Substantia nigra (tissue), 51 donors: ENCODE measurements at places on chromosomes 7 and 10.
A peak's percentile ranks its signal among the peaks of the same experiment; 100 is the strongest.

DNA sequence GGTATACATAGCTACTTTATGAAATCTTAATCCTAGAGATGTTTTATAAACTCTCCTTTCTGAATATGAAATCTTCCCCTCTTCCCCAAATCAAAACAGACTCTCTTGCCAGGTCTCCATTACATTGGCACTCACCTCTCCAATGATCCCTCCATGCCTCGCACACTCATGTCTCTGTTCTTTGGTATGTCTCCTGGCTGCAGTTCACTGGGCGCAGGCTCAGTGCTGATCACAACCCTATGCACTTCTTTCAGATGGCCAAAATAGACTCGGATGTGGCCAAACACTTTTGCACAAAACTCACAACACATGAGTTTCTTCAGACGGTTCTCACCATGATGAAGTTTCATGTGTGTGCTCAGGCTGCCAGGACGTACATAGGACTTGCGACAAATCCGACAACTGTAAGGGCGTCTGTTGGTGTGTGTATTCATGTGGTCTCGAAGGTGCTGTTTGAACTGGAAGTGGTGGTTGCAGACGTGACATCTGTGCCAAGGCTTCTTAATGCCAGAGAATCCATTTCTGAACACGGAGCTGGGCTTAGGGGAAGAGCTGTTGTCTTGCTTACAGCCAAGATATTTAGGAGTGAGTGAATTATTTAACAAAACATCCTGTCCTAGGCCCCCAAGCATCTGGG lies 183.2 kb downstream of the ZNF438 start:
- no peak for DNase-seq

GRCh38 chr10:80714566-80714965 lies 176.9 kb downstream of the SH2D4B start:
- DNase-seq = no peak

GRCh38 chr10:72334196-72334824 lies 20.4 kb downstream of the DNAJB12 start:
- DNase-seq = peak; percentile 15

DNA sequence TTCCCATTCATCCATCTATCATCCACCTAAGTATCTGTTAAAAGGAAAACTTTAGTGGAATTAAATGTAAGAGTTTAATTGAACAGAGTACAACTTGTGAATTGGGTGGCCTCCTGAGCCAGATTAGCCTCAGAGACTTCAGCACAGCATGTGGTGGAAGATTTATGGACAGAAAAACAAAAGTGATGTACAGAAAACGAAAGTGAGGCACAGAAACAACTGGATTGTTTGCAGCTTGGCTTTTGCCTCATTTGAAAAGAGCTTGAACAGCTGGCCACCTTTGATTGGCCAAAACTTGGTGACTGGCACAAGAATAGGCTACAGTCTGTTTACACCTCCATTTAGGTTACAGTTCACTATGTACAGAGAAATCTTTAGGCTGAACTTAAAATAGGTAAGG lies 1463.4 kb upstream of the CELF2 start:
- DNase-seq = no peak

DNA sequence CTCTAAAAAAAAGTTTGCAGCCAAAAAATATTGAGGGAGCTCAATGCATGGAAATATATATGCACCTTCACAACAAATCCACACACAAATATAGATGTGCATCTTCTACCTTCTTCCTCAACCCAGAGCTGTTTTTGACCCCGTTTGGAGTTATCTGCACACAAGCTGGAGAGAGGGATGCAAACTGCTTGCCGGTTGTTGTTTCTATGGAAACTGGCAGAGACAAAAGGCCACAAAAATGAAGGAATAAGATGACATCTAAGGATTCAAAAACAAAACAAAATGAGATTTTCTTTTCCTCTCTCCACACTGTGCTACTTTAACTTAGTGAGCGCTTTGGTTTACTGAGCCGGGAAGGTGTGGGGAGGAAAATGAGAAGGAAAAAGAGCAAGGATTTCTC lies 210.2 kb upstream of the AGK start:
- DNase-seq = no peak

DNA sequence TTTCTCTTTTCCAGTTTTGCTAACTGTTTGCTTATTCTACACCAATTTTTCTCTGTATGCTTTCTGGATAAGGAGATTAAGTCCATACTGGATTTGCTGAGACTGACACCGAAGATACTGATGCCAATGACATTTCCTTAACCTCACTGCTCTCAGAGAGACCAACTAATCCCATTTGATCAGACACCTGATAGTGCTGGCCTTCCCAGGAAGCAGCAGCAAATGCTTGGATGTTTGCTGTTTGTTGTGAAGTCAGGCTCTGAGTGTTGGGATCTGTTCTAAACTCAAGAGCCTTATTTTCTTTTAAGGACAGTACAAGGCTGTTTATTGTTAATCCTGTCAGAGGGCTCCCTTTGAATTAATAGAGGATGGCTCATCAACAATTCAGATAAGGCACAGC lies 143.3 kb downstream of the ANK3 start:
- DNase-seq = no peak

GRCh38 chr10:2303169-2303568 lies 565.8 kb upstream of the ADARB2 start:
- DNase-seq = no peak

DNA sequence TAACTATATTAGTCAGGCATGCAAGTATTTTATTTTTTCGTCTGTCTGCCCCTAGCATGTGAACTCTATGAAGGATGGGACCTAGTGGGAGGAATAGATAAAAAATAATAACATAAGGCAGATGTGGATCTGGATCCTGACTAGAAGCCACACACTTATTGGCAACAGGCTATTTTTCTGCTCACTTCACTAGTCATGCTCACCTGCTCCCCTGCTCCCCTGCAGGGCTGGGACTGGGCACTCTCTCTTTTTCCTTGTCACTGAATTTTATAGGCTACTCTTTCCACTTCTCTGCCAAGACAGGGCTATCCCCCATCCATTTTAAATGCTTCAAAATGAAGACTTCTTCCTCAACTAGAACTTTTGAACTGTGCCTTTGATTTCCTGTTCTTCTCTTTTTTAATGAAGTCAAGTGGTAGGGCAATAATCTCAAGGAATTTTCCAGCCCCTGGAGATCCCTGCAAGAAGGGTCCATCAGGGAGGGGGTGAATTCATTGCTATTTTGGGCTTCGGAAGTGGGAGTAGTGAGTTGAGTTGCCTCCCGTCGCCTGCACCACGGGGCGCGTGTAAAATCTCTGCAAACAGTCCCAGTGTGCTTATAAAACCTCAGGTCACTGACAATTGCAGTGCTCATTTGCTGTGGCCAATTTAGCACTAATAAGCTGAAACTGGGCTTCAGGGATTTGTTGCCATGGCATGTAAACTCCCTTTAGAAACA lies 156.7 kb upstream of the NPVF start:
- no peak for DNase-seq

- no peak for DNase-seq
Observed at GRCh38 chr10:129788215-129788614, 175.9 kb downstream of the EBF3 start.

- no peak for DNase-seq
Observed at GRCh38 chr7:101645951-101646350, 16.9 kb upstream of the MYL10 start.

DNA sequence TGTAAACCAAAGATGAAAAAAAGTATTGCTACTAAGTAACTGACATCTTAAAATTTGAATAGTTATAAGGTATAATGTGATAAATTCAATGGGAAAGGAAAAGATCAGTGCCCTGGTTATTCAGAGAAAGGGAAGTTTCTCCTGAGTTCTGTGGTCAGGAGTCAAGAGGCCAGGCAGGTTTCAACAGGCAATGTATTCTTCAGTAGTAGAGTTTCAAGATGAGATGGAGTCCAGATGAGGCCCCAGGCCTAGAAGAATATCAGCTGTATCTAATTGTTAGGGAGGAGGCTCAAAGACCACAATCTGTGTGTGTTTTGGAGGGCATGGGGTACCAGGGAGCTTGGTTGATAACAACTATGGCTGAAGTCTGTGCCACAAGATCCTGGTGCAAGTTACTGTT lies 101.4 kb upstream of the DLX6 start:
- DNase-seq = no peak

GRCh38 chr7:127953423-127954356 lies 77.5 kb downstream of the LRRC4 start:
- DNase-seq = no peak

DNA sequence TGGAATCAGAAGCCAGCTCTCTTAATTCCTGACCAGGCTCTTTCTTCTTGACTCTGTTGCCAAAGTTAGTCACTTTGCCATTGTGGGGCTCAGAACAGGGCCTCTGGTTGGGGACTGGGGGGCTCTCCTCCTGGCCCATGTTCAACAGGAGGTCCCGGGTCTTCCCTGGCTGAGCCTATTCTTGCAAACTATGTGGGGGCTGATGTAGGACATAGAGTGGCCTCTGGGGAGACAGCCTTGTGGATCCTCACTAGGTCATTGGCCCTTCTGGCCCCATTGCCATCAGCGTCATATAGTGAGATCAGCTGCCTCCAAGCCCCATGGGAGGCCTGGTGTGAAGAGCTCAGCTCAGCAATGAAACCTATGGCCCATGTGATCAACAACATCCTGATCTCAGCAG lies 77.6 kb upstream of the LEP start:
- no peak for DNase-seq

DNA sequence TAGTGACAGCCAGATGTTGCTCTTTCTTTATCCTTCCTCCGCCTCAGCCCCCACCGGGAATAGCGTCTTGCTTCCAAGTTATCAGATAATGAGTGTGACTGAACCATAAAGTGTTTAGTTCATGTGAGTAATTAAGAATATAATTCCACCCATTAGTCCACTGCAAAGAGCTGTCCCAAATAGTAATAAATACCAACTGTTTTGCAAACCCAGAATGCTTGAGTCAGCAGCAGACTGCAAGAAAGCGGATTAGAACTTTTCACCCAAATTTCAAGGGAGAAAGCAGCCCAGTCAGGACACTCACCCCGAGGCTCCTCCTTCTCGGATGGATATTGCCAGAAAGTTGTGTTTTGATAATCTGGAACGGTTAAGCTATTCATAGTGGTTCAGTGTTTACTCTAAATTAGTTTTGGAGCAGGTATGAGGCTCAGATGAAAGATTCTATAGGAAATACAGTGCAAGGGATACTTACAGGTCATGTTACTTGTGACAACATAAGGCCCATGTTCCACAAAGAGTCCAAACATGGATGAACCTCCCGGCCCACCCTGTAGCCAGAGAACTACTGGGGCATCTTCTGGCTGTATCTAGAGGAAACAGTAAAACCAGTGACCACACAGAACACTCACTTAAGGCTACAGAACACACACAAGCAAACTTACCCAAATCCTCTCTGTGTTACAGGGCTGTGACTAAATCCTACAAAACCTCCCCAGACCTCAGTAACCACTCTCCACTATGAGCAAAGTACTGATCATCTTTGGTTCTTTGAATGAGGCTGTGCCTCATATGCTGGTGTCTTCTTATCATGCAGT lies 50.5 kb downstream of the CPVL start:
- no peak for DNase-seq

GRCh38 chr7:27586825-27587224 lies 75.9 kb downstream of the HIBADH start:
- DNase-seq = peak; percentile 34

DNA sequence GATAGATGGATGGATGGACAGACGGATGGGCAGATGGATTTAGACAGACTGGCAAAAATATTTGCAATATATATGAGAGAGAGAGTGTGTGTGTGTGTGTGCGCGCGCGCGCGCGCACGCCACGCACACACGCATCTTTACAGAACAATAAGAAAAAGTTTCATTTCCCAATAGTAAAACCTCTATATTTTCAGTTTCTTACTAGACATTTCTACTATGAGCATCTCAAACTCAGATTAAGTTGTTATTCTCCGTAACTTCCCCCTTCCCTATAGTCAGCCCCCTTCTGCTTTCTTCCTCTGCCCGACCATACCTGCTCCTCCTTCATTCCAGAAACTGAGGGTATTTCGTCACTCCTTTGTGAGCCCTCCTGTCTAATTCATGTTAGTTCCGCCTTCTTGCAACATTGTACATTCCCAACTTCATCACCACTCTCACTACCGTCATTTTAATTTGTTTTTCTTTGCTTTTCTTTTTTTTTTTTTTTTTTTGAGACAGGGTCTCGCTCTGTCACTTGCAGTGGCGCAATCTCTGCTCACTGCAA lies 154.4 kb upstream of the SH2B2 start:
- DNase-seq = no peak

- no peak for DNase-seq
Observed at GRCh38 chr7:105309235-105310169, 79.2 kb downstream of the SRPK2 start.

- no peak for DNase-seq
Observed at GRCh38 chr7:158572000-158572828, 15.4 kb downstream of the PTPRN2 start.

GRCh38 chr10:80164596-80164995 lies 32.1 kb downstream of the PLAC9 start:
- no peak for DNase-seq

DNA sequence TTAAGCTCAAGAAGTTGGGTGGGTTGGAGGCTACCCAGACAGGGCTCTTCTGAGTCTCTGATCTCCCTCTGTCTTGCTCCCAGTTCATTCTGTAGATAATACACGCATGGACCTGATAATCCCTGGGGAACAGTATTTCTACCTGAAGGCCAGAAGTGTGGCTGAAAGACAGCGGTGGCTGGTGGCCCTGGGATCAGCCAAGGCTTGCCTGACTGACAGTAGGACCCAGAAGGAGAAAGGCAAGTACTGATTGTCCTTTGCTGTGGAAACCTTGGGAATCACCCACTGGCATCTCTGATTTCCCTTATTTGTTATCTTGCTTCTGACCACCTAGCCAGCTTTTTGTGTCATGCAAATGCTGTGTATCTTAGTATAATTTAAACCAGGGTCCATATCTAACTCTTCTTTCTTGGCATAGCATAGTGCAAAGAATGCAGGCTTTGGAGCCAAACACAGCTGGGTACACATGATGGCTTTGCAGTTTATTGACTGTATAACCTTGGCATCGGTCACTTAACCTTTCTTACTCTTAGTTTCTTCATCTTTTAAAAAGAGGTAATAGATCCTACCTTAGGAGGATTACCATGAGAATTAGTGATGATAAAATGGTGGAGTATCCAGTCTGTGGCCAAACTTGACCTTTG lies 18.0 kb downstream of the PLEKHA8 start:
- DNase-seq = no peak

GRCh38 chr10:118970770-118971169 lies 58.7 kb upstream of the NANOS1 start:
- DNase-seq = no peak

- no peak for DNase-seq
Observed at GRCh38 chr7:128176696-128177095, 64.4 kb upstream of the LEP start.

DNA sequence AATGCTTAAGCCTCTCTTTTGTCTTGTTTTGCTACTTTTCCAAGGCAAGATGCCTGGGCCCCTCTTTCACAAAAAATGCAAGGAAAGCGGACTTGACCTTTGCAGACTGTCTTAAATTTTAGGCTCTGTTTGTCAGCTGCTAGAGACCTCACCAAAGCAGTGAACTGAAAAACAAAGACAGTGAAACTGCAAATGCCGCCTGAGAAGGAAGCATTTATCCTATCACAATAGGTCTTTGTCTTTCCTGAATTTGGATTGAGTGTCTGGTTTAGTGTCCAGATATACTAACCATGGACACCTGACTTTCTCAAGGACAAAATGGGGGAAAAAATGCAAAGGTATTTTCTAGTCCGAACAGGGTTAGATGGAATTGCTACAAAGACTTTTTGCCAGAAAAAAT lies 256.9 kb downstream of the INHBA start:
- DNase-seq = no peak

GRCh38 chr10:73956476-73957359 lies 41.2 kb upstream of the VCL start:
- no peak for DNase-seq
